Renal cortex interstitium (tissue), 15 donors: ENCODE measurements at places on chromosomes 6 and 20.

DNA sequence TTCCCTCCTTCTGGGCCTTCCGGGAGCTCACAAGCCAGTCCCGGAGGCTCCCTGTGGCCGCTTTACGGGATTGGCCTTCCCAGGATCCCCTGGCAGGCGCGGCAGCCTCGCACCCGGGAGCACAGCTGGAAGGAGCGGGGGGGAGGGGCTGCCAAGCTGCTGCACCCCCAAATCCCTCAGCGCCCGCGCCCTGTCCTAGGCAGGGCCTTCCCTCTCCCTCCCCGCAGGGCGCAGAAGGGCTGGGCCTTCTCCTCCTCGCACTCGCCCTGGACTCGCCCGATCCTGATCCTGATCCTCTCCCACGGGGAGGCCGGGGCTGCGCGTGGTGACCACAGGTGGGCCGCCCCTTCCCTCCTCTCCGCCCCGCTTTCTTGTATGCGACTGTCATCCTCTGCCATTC is 146.4 kb downstream of the FNDC1 start:
- DNase-seq, result no peak

- no peak for DNase-seq
Observed at GRCh38 chr6:20699402-20699801, 165.1 kb downstream of the CDKAL1 start.

DNA sequence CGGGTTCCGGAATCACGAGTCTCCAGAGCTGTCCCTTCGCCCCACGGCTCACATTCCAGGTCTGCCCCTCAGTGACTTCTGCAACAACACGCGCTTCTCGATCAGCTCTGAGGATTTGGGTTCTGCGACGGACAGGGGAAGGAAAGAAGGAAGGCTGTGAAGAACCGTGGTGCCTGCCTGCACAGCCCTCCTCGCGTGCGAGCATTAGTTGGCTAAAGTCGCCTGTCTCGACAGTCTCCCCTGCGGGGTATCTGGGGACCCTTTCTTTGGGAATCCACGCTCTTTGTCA is 23.1 kb downstream of the VPS52 start:
- DNase-seq, result no peak

DNA sequence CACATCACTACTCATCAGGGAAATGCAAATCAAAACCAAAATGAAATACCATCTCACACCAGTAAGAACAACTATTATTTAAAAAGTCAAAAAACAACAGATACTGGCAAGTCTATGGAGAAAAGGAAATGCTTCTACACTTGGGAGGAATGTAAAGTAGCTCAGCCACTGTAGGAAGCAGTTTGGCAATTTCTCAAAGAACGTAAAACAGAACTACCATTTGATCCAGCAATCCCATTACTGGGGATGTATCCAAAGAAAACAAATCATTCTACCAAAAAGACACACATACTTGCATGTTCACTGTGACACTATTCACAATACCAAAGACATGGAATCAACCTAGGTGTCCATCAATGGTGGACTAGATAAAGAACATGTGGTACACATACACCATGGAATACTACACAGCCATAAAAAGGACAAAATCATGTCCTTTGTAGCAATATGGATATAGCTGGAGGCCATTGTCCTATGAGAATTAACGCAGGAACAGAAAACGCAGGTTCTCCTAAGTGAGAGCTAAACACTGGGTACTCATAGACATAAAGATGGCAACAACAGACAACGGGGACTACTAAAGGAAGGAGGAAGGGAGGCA is 260.4 kb downstream of the RNGTT start:
- DNase-seq, result no peak
